ENCODE measurements at places on chromosomes 2 and 18.
A peak's percentile ranks its signal among the peaks of the same experiment; 100 is the strongest.

DNA sequence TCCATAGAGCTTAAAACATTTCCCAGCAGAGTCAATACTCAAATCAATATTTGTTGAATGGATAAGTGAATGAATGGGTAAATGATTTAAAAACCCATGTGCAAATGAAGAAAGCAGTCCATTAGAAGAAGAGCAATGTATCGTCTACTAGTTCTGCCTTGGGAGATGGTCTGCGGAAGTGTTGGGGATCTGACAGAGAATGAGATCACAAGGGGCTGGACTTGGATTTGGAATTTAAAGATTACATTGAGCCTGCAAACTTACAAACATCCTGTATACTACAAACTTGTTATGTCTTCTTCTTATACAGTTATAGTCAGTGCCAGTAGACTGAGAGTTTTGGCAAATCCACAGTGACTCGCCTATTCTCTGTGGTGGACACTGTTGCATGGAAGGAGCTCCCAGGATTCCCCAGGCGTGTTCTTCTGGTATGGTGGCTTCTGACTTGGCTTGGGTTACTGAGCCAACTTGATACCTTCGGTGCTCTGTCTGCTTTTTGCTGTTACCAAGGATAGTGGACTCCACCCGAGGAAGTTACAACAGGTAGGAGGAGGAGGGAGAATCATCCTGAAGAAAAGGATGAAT lies 163.3 kb upstream of the SERPINE2 start:
- no peak for DNase-seq

DNA sequence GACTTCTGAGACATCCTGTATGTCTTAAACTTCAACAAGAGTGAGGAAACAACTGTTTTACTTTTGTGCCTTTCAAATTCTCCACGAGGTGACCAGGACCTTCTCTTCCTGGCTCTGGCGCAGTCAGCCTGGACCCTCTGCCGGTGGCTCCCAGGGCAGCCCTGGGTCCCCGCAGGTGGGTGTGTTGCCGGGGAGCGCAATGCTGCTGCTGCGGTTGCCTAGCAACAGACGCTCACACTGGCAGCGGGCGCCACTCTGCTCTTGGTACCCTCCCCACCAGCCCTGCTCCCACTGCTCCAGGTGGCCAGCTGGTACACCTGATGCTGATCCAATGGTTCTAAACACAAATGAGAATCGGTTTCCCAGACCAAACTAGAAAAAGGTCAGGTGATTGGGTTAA lies 58.7 kb downstream of the GNAL start:
- no peak for DNase-seq

- DNase-seq: no peak
These were observed 82.8 kb downstream of the GLI2 start for GRCh38 chr2:120818441-120818920.

GRCh38 chr2:208334230-208334629 lies 68.2 kb downstream of the PIKFYVE start:
- no peak for DNase-seq

- DNase-seq: no peak
These were observed 27.4 kb upstream of the SLC20A1 start for GRCh38 chr2:112618383-112618782.

- DNase-seq: no peak
These were observed 75.3 kb downstream of the BABAM2 start for GRCh38 chr2:27965841-27966240.

- no peak for DNase-seq
These were observed 214.4 kb downstream of the SRBD1 start for GRCh38 chr2:45396671-45397070.

DNA sequence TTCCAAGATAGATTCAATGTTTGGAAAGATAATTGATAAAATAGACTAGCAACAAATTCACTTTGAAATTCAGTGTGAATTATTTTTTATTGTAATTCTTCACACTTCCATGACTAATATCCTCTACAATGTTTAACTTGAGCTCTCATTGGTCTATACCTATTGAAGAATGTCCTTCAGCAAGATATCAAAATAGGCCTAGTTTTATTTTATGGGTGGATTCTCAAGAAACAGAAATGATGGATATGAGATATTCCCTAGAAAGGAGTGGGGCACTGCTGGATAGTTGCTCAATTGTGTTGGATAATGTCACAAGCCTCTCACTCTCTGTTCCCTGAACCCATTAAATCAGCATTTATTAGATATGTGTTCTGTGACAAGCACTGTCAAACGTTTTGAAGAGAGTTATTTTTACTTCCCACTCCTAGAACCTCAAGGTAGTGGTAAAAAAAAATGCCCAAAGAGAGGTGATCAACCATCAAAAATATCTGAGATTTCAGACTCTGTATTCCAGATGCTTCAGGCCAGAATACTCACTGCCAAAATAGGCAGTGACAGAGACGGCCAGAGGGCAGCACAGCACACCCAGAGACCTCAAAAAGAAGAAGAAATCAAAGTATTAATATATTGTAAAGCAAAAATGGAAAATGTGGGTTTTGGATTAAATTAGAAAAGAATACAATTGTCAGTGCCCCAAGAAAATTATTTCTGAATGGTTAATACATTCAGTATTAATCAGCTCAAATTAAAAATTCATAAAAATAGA lies 87.5 kb downstream of the TRIB2 start:
- DNase-seq: no peak

- no peak for DNase-seq
These were observed 87.3 kb upstream of the PPP1CB start for GRCh38 chr2:28664120-28664842.

- DNase-seq: peak; percentile 41
These were observed 82.3 kb upstream of the LDLRAD4 start for GRCh38 chr18:13136056-13136903.

DNA sequence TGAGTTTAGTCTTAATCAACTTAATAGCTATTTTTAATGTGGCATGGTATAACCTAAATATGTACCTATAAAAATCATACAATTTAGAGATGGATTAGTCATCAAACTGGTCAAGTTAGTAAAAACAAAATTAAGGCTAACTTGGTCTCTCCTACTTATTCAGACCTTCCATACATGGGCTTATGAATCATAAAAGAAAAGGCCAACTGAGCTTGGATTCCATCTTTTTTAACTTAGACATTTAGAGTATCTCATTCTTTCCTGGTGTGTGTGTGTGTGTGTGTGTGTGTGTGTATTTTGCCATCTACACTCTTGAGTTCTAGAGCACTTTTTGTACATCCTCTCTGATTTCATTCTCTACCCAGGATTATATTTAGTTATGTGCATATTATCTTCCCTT lies 637.5 kb downstream of the PLCL1 start:
- DNase-seq: no peak

GRCh38 chr2:224894356-224894755 lies 147.9 kb downstream of the DOCK10 start:
- no peak for DNase-seq

DNA sequence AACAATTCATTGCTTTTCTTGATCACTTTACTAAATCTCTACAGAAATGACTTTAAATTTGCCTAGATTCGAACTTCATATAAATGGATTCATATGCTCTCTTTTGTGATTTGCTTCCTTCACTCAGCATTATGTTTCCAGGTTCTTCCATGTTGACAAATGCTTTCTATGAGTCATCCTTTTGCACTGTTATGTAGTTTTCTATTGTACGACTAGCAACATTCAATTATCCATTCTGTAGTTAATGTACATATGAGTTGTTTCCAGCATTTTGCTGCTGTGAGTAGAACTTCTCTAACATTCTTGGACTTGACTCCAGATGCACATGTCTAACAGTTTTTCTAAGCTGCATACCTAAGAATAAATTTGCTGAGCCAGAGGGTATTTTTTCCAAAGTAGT lies 66.5 kb upstream of the NEUROD1 start:
- DNase-seq: no peak

GRCh38 chr2:145066151-145066661 lies 546.3 kb upstream of the ZEB2 start:
- DNase-seq: no peak

- no peak for DNase-seq
These were observed 48.1 kb downstream of the TSN start for GRCh38 chr2:121803503-121803902.

DNA sequence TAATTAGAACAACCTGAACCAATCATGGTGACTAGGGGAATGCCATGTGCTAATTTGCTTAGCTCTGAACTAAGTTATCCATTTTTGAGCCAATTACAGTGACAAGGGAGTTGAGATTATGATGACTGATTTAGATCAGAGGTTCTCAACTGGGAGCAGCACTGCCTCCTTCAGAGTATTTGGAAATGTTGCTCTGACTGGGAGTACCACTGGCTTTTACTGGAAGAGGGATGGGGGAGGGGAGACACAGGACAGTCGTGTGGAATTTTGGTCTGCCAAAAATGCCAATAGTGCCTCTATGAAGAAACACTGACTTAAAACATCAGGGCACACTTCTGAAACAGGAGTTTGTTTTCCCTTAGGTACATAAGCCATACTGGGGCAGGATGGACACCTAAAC lies 48.1 kb upstream of the VPS54 start:
- no peak for DNase-seq

GRCh38 chr2:98808546-98808945 lies 77.6 kb upstream of the MGAT4A start:
- DNase-seq: no peak
